Kidney glomerular epithelial cell (primary cell): ENCODE measurements at places on chromosomes 4 and X.

DNA sequence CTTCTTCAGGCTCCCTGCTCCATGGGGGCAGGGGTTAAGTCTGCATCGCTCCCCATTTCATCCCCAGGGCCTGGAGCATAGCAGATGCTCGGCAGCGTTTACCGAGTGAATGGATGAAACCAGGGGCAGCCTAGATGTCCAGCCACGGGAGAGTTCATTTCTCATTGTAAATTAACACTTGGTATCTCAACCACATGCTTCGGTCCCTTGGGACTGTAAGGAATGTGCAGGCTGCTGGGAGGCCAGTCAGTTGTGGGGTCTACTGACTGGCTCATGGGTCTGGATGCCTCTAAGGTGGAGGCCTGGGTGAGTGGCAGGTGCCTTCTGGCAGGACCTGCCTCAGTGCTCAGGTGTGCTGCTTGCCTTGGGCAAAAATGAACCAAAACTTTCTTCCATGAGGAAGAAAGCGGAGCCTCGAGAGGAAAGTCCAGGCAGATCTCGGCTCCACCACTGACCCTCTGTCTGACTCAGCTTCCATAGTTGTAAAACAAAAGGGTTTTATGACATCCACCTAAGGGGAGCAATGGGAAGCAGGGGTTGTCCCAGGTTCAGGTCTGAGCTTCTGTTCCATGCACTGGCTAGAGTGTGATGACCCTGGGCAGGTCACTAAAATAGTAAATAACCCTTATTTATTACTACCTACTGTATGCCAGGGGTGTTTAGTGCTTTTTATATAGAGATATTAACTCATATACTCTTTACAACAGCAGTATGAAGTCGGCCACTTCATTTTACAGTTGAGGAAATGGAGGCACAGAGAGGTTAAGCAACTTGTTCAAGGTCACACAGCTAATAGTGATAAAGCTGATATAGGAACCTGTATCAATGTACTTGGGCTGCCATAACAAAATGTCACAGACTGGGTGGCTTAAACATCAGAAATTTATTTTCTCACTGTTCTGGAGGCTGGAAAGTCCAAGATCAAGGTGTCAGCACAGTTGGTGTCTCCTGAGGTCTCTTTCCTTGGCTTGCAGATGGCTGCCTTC, 144.3 kb upstream of the STX18 start:
- DNase-seq = no peak

DNA sequence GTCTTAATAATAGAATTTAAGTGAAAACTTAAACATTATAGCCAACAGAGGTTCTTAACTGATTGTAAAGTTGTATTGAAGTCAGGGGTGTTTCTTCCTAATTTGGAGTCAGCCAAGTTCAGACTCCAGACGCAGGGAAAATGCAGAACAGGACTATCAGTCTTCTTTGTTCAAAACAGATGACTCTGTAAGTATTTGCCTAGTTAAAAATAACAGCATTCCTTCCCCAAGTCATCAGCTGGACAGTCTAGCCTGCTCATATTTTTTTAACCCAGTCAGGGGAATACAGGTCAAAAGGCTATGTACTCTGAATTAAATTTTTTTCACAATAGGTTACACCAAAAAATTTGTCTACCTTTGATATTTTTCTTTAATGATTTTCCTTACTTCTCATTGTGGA, 73.8 kb upstream of the DCLK2 start:
- peak; percentile 80 for DNase-seq

DNA sequence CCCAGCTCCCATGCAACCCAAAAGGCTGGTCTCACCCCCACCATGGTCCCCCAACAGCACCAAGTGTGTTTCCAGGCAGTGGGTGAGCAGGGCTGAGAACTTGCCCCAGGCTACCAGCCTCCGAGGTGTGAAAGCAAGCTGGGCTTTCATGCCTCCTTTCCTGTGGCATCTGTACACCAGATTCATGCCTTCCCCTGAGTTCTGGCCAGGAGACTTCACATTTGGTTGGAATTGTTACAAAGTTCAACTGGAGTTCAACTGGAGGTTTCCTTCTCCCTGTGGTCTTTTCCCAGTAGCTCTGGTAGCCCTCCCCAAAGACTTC, 77.6 kb upstream of the RAB40AL start:
- DNase-seq = no peak

GRCh38 chr4:140052050-140052449, 101.9 kb downstream of the MAML3 start:
- no peak for DNase-seq

GRCh38 chr4:39032218-39033085, at the start of gene TMEM156:
Gene TMEM156 (minus strand): TSS chr4:39032409. CDS start chr4:39032313, 96 bp downstream.
- peak; percentile 11 for DNase-seq

- no peak for DNase-seq
These were observed 195.4 kb downstream of the NWD2 start for GRCh38 chr4:37439809-37440474.

- DNase-seq = no peak
These were observed 53.1 kb upstream of the TMEM33 start for GRCh38 chr4:41881981-41882624.

DNA sequence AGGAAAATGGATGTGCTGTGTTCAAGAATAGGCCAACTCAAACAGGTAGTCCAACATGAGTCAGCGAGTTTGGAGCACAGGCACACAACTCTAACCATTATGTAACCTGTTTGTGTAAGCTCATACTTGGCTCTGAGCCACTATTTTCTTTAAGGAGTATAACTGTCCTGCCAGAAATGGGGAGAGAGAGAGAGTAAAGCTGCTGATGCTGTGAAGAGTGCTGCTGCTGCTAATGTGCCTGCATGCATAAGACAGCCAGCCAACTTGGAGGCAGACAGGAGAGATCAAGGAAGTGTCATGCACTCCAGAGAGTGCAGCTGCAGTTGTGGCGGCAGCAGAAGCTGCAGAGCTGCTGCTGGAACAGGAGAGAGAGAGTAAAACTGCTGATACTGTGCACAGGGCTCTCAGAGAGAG, 11.7 kb upstream of the STATH start:
- peak; percentile 42 for DNase-seq

DNA sequence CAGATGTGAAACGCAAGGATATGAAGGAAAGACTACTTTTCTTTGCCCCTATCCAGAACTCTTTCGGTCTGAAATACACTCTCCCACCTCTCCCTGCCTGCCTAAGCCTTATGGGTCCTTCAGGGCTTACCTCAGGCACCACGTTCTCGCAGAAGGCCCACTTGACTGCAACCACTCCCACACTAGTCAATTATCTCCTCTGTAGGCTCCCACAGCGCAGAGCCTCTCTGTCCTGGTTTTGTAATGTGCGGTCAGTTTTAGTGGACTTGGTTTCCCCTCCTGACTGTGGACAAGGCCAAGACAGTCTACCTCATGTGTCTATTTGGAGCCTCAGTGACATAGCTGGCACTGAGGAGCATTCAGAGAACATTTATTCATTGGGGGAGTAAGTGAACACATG, 11.1 kb downstream of the CNGA2 start:
- DNase-seq = no peak

GRCh38 chr4:2393353-2394270, 24.8 kb downstream of the ZFYVE28 start:
- DNase-seq = no peak

DNA sequence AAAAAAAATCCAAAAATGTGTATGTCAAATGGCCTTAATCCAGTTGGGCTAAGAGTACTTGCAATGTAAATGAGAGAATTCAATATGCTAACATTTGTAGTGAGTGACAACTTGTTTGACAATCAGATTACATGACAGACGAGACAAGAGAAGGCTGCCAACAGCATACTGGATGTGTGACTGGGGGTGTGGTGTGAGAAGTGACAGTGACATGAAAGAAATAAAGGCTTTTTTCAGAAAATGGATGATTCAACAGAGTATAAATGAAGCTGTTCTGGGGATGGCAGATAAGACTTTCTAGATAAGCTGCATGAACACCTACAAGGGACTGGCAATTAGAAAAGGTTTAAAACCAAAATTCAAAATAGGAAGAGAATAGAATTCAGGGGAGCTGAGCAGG, 143.4 kb downstream of the CENPC start:
- no peak for DNase-seq

- no peak for DNase-seq
These were observed 49.2 kb downstream of the SMARCAD1 start for GRCh38 chr4:94256828-94257227.

DNA sequence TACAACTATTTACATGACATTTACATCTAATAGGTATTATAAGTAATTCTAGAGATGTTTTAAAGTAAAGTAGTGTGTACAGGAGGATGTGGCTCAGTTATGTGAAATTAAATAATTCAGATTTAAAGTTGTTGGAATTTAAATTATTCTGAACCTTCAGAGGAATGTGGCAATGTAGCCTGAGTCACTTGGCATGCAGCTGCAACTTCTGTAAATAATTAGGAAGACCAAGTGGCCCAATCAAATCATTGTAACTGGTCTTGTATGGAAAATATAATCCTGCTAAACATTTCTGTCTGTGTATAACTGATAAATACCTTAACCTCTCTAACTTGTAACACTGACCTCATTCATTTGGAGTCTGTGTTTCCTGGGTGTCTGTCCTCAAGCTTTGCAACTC, 828.9 kb downstream of the GLUD2 start:
- no peak for DNase-seq

GRCh38 chrX:120302434-120302833, 8.8 kb downstream of the TMEM255A start:
- no peak for DNase-seq

- DNase-seq = no peak
These were observed 38.1 kb upstream of the CHIC1 start for GRCh38 chrX:73524906-73525305.

GRCh38 chr4:18201885-18202284, 180.3 kb upstream of the LCORL start:
- DNase-seq = no peak

- no peak for DNase-seq
These were observed 111.9 kb upstream of the PPARGC1A start for GRCh38 chr4:24001486-24002329.
